ENCODE measurements at places on chromosomes 5 and 9.

DNA sequence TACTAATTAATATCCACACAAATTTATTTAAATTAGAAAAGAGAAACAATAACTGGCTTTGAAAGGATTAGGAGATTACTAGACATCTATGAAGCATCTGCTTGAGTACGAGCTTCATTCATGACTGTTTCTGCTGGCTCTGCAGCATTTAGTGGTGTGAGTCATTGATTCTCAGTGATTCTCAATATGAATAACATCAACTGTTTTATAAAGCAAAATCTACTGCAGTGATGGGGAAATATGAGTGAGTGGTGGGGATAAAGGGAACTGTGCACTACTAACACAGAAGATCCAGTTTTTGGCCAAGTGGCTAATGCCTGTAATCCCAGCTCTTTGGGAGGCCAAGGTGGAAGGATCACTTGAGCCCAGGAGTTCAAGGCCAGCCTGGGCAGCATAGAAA, 8.4 kb downstream of the FNBP1 start:
- no peak for DNase-seq

DNA sequence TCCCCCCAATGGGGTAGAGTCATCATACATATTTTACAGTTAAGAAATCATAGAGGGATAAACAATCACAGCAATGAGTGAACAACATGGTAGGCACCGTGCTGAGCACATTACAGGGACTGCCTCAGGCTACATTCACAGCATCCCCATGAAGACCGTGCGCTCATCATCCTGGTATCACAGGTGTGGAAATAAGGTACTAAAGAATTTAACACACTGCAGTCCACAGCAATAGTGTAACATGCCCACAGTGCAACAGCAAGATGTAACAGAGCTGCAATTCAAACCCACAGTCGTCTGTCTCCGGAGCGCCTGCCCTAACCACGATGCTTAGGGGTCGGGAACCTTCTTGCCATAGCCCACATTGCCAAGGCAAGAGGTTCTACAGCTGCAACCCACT, 5.6 kb downstream of the SLIT3 start:
- no peak for DNase-seq

GRCh38 chr9:69785757-69786156, 25.9 kb upstream of the PTAR1 start:
- no peak for DNase-seq

DNA sequence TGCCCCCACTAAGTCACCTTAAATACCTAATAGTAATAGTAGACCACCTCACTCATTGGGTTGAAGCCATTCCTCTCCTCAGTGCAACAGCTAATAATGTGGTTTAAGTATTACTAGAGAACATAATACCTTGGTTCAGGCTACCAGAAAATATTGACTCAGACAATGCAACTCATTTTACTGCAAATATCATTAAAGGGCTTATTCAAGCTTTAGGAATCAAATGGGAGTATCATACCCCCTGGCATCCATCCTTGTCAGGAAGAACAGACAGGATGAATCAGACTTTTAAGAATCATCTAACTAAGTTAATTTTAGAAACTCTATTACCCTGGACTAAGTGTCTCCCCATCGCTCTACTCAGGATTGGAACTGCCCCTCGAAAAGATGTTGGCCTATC, 6.8 kb upstream of the RNF180 start:
- no peak for DNase-seq

DNA sequence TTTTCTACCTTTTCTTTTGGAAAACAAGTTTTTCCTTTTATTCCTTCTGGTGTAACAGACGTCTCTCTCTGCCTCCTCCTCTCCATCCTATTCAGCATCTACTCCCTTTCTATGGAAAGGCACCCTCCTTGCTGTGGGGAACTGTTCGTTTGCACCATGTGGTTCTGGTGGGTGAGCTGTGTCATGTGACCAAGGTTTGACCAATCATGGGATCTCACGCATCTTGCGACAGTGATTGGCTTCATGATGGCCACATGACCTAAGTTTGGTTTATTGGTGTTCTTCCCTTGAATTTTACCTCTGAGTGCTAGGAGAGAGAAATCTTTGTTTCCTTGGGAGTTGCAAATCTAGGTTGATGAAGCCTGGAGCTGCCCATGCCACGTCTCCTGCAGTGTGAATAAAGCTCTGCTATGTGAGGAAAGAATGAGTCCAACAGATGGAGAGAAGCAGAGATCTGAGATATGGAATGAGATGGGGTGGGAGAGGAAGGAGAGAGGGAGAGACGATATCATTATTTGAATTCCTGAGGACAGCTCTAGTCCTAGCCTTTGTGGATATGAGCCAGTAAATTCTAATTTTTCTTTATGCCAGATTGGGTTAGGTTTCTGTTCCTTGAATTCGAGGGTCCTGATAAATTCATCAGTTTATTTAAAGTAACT, 178.8 kb upstream of the IL12B start:
- no peak for DNase-seq

DNA sequence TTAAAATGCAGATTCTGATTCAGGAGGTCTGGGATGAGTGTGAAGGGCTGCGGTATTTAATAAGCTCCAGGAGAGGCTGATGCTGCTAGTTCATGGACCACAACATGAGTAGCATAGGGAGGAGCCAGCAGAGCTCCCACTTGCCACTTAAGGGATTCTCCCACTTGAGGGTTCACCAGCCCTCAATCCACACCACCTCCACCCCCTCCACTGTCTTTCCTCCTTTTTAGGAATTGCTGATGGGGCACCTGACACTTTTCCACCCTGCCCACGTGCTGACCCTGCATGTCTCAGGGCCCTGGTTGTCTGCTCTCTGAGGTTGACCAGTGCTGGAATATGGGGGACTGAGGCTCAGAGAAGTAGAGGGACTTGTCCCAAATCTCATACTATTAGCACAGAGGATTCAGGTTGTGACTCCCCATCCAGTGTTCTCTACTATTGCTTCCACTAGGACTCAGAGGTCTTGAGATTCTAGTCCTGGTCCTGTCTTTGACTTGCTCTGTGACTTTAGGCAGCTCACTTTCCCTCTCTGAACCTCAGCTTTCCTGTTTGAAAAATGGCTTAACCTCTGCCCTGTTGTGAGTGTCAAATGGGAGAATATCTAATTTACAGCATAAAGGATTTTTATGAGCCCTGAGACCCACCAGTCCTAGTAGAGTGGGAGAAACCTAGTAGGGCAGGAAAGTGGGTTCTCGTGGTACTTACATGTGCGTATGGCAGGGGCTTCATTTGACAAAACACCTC, 72.9 kb downstream of the PPARGC1B start:
- DNase-seq, result no peak

DNA sequence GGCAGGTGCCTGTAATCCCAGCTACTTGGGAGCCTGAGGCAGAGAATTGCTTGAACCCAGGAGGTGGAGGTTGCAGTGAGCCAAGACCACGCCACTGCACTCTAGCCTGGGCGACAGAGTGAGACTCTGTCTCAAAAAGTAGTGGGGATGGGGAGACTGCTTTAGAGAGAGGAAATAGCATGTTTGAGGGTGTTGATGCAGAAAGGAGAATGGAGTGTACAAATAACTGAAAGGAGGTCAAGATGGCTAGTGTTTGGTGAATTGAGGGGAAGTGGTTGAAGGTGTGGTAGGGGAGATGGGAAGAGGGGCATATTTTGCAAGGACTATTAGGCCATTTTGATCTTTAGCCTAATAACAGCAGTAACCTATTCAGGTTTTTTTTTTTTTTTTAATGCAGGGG, 18.2 kb downstream of the TENT2 start:
- DNase-seq, result no peak

- DNase-seq, result no peak
Measured at GRCh38 chr5:154642499-154643245, 112.5 kb upstream of the LARP1 start.

- no peak for DNase-seq
Measured at GRCh38 chr5:154892369-154892771, 33.9 kb downstream of the CNOT8 start.

GRCh38 chr5:78522476-78523260, 125.9 kb downstream of the LHFPL2 start:
- DNase-seq, result no peak

DNA sequence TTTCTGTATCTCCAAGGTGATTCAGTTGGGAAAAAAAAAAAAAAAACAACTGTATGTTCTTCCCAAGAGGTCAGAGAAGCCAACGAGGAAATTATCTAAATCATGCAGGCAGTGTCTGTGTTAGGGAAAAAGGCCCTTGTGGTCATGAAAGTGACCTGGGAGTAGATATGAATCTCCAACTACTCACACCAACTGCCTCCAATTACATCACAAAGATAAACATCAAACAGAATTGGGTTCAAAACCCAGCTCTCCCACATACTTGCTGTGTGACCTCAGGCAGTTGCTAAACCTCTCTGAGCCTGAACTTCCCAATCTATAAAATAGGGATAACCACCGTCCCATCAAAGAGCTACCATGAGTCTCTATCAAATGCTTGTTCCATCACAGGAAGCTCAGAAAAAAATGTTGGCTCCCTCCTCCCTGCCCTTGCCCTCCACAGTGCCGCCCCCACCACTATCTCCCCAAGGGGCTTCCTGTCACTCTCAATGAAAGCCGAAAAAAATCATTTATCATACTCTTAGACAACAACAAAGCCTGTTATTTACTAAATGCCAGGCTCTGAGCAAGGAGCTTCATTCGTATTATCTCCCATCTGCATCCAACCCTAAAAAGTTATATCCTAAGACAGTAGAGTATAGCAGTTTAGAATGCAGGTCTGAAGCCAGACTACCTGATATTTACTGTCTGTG, 42.9 kb downstream of the CDK5RAP2 start:
- DNase-seq, result no peak

GRCh38 chr5:168908207-168908606, 329.0 kb upstream of the PANK3 start:
- DNase-seq, result no peak

DNA sequence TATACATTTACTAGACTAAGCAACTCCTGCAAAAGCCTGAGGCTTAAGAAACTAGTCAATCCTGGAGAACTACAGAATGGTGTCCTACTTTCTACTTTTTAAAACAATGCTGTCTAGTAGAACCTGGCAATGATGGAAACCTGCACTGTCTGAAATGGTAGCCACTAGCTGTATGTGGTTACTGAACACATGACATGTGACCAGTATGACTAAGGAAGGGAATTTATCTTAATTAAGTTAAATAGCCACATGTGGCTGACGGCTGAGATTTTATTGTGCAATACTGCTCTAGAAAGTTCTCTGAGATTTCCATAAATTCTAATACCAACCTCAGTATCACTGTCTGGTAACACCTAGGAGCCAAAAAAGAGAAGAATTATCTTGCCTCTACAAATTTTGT, 44.9 kb upstream of the RAPGEF6 start:
- no peak for DNase-seq

GRCh38 chr9:126705767-126706697, 92.3 kb downstream of the LMX1B start:
- DNase-seq, result no peak

GRCh38 chr9:133003671-133004090, 25.2 kb downstream of the GFI1B start:
- no peak for DNase-seq

- no peak for DNase-seq
Measured at GRCh38 chr5:96967400-96967799, 31.5 kb downstream of the LNPEP start.

DNA sequence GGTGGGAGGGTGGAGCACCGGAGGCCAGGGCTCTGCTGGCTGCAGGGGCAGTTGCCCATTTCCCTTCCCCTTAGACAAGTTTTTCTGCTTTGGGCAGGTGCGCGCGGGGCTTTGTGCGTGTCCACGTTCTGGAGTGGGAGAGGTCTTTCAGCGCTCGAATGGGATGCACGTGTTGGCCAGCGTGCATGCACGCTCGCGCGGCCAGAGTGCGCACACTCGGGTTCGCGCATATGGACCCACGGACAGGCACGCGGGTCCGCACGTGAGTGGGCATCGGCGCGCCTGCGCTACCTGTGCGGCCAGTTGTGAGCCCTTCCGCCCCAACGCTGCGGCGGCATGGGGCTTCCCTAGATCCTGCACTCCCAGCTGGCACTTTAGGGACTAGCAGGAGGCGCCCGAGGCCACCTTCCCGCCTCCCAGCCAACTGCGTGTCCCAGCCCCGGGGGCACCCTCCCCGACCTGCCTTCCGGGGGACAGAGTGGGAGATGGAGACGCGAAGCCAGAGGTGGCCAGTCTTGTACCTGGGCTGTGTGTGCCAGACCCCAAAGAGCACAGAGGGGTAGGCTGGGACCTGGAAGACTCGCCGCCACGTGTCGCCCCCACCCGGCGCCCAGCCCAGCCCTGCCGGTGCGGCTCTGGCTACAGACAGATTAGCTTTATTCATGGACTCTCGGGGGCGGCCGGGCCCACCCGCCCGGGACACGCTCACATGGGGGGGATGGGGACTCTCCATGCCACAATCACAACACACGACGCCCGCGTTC, 9.8 kb upstream of the GPRIN1 start:
- no peak for DNase-seq

GRCh38 chr5:118902656-118903438, 85.5 kb downstream of the DTWD2 start:
- DNase-seq, result no peak
